ENCODE measurements at places on chromosomes 5 and 9. TPM values are rescaled to one million over a fixed set of nuclear protein-coding genes. Genes with fewer than 3 reads are reported as not detected.

DNA sequence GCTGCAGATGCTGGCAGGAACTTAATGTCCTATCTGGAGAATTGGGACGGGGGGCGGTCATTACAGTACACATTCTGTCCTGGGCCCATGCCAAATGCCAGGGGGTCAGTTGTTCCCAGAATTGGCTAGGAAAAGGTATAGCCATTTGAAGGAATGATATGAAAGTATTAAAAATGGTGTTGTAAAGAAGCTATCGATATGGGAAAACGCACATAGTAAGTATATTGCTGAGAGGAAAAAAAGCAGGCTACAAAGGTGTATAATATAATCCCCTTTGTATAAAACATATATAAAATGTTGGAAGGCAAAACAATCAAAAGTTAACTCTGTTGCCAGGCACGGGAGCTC lies 450 bp upstream of the ARHGEF39 start:
- DNase-seq: no peak

Gene NUTM2F
- not detected for total RNA-seq

Gene STOM
- 153 TPM for total RNA-seq

Gene CREB3
- total RNA-seq: 19.4 TPM

DNA sequence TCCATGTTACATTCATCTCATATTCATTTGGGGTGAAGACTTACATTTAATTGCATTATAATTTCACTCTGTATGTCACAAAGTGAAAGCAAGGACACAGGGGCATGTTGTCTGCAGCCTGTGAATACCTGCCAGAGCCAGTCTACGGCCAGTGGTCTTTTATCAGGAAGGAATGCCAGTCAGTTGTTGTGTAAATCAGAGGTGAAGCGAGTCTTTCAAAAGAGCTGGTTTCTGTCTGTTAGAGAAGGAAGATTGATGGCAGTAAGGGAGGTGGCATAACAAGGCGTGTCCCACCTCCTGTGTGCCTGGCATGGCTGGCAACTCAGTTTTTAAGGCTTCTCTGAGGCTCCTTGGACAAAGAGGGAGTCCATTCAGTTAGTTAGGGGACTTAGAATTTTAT lies 18.1 kb upstream of the SYK start:
- DNase-seq: no peak

- DNase-seq: no peak
Observed at GRCh38 chr9:108077556-108077955, 588.0 kb upstream of the KLF4 start.

DNA sequence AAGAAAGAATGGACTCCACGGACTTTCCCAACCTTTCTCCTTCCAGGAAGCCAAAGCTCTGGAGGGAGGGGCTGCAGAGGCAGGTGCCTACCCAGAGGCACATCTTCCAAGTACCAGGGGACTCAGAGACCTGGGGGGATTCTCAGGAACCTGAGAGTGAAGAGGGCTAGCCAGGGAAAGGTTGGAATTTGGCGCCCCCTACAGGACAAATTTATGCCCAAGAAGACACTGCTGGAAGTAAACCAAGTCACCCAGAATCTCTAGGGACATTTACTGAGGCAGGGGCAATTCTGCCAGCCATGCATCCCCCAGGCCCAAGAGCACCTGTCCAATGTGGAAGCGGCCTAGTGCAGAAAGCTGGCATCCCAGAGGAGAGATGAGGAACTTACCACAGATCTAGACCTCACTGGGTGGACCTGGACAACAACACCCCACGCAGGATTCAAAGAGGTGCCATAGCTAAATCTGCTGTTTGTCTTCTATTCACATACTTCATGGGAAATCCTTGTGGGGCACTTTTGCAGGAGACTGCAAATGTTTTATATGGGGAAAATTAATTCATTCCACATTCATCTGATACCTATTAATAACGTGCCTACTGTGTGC lies 25.9 kb upstream of the IDNK start:
- peak; percentile 26 for DNase-seq

Gene MELK
- 0.64 TPM for total RNA-seq

Gene DRD1
- total RNA-seq: not detected

GRCh38 chr5:54362992-54363625 lies 52.7 kb upstream of the ARL15 start:
- no peak for DNase-seq

GRCh38 chr5:51882647-51883046 lies 499.4 kb downstream of the ISL1 start:
- no peak for DNase-seq

DNA sequence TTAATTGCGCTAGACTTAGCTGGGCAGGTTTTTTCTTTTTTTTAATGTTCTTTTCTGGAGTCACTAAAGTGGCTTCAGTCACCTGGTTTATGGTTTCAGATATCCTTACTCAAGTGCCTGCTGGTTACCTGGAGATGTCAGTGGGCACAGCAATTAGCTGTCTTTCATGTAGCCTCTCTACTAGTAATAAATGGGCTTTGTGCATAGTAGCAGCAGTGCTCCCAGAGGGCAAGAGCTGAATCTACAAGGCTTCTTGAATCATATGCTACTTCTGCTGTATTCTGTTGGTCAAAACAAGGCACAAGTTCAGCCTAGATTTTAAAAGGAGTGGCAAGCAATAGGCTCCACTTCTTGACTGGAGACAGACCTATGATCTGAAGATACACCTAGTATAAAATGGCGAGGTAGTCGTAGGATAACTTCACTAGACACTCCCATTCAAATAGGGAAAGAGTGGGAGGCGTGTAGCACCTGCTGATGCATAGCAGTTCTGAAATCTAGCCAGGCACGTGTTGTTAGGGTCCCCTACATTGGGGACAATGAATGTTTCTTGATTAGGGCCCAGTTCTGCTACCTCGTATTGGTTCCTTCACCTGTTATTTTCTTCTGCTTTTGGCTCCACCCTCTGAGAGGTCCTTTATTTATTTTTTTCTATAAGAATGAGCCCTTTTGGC lies 7.0 kb downstream of the SCAMP1 start:
- no peak for DNase-seq

Gene SHOC1
- total RNA-seq: not detected

- no peak for DNase-seq
Observed at GRCh38 chr9:104784098-104784497, 20.2 kb downstream of the NIPSNAP3B start.

- DNase-seq: no peak
Observed at GRCh38 chr5:11104210-11104609, 343.2 kb upstream of the DAP start.

GRCh38 chr5:154593796-154594195 lies 115.8 kb upstream of the HAND1 start:
- no peak for DNase-seq

DNA sequence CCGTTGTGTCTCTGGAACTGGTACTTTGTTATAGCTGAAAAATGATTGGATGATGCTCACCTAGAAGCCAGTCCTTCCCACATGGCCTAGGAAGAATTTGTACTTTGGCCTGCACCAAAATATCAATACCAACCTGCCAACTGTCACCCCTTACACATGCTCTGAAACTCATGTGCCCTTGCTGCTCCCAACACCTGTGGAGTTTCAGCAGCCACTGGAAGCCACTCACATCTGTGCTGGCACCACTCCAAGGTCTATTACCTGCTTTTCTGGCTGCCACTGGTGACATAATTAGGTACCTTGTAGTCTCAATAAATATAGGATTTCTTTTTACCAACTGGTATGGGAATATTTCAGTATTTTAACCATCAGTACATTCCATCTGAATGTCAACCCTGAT lies 363.6 kb downstream of the SH3GL2 start:
- no peak for DNase-seq

DNA sequence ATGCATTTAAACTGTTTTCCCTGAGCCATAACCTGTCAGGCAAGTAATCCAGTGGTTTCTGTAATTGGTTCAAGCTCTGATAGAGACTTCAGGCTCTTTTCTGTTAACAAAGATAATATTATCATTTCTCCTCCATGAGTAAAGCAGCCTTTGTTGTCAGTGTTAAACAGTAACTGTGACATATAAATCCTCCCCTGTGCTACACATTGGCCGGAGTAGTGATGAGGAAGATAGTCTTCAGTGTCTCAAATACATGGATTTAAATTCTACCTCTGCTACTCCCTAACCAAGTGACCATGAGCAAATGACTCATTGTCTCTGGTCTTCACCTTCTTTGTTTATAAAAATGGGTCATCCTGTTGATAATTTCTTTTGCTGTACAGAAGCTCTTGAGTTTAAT lies 615.5 kb upstream of the CHD1 start:
- no peak for DNase-seq

DNA sequence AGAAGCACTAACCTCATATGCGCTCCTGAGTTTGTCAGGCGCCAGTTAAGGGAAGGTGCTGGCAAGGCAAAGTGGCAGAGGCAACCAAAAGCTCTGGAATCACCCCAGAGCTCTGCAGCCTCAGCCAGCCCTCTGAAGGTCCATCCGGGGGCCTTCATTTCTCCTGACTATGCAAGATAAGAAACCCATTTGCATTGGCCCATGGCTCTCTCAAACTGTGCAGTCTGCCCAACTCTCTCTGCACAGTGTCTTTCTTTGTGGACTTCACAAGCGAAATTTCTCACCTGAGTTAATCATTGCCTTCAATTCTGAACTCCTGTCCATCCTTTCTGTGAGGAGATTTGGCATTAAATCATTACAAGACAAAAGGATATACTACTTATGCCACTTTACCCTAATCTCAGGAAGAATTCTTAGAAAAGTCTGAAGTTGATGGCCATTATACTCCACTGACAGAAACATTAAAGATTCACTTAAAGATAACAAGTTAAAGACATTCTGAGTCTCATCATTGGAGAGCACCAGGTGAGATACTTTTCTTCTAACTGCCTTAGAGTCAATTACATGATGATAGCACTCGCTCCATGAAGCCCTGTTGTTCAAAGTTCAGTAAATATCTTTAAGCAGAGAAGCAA lies 235.6 kb downstream of the SPOCK1 start:
- no peak for DNase-seq

All from left ventricle myocardium superior (tissue), 1 donor.